NCI-H446 treated with DMSO at 0.1 percent for 48 hours (cell line): ENCODE measurements at places on chromosomes 1 and 21.

DNA sequence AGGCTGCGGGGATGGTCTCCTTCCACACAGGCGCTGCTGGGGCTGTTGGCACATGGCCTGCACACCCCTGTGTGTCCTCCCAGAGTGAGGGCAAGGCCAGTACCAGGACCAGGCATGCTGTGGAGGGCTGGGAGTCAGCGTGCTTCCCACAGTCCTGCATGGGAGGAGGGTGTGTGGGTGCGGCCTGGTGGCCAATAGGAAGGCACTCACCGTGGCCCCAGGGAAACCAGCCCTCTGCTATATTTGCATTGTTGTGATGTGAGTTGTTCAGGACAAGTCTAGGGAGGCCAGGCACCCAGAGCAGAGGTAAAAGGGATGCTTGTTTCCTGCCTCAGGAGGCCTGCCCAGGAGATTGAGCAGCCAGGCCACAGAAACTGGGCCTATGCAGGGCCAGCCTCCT is 59.5 kb downstream of the S100B start:
- no peak for DNase-seq

- DNase-seq, result no peak
Measured at GRCh38 chr1:233019778-233020325, 69.4 kb downstream of the NTPCR start.

- no peak for DNase-seq
Measured at GRCh38 chr1:103547840-103548239, 22.3 kb downstream of the RNPC3 start.

DNA sequence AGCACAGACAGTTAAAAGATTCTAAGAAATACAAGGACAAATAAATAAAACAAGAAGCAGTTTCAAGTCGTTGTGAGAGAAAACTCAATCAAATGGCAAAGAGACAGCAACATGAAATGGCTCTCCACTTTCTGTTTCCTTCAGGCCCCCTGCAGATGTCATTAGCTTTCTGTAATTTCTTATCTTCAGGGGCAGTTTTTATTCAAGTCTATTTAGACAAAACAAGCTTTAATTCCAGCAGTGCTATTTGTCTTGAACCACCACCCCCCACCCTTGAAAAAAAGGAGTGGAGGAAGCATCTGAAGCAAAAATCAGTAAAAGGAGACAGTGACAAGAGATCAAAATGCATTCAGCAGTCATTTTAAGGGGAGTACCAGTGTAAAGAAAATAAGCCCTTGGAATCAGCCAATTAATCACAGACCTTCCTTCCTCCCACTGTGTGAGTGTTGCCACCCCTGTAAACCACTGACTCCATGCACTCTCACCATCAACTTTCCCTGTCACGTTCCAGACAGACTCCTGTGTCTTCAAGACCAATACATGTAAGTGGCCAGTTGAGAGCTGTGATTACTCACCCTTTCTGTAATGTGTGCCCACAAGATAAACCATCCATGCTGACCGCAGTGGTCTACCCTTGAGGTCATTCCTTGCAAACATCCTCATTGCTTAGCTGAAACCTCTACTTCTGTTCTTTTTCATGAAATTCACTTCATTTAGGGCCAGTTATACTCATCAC is 136.1 kb upstream of the HOOK1 start:
- DNase-seq, result no peak

DNA sequence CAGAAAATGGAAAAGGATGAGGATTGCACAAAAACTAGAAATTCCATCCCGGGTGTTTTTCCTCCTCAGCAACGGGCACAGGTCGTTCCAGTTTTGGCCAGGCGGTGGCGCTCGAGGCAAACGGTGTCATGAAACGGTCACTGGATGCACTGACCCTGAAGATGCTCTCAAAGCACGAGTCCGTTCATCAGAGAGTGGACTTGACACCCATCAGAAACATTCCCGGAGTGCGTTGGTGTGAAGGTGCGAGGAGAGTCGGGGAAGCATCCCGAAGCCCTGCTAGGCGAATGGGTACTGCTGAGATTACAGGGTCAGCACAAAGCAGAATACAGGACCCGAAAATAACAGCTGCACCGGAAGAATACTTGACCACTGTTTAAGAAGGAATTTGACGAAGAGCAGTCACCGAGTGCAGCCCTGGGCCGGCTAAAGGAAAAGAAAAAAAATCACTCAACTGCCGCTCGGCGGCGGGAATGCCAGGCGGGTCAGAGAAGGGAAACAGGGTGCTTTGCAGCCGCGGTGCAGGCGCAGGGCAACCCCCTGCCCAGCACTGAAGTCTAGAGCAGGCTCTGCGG is 71.7 kb upstream of the ETS2 start:
- DNase-seq, result no peak

GRCh38 chr1:172545396-172546004 is 12.6 kb downstream of the SUCO start:
- no peak for DNase-seq

- DNase-seq, result no peak
Measured at GRCh38 chr1:52925571-52926005, 1.5 kb upstream of the SCP2 start.

DNA sequence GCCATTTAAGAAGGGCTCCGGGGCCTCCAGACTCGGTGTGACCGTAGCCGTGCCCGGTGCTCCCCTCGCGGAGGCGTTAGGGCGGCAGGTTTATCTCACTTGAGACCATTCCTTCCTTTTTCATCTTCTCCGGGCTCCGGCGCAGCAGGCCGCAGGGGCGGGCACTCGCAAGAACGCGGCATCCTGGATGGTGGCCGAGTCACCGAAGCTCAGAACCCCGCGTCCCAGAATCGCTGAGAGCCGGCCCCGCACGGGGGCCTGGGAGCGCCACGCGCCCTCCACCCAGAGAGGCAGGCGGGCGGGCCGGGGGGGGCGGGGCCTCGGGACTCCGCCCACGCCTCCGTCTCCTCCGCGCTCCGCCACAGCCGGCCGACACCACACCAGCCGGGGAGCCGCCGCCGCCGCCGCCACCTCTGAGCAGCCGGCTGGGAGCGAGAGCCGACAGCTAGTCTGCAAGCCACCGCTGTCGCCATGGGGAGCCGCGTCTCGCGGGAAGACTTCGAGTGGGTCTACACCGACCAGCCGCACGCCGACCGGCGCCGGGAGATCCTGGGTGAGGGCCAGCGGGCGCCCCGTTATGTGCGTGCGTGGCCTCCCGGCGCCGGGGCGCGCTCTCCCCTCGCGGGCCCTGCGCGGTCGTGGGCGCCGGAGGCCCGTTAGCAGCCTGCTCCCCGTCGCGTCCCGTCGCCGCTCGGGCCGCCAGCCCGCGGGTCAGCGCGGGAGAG is at the start of gene DEGS1:
DEGS1 (plus strand) TSS at position 375 of the 725 bp plus-strand sequence; CDS start at position 472, 97 bp downstream.
- DNase-seq, result peak; percentile 81

GRCh38 chr1:190478149-190479049 is 735 bp upstream of the BRINP3 start:
- peak; percentile 76 for DNase-seq

DNA sequence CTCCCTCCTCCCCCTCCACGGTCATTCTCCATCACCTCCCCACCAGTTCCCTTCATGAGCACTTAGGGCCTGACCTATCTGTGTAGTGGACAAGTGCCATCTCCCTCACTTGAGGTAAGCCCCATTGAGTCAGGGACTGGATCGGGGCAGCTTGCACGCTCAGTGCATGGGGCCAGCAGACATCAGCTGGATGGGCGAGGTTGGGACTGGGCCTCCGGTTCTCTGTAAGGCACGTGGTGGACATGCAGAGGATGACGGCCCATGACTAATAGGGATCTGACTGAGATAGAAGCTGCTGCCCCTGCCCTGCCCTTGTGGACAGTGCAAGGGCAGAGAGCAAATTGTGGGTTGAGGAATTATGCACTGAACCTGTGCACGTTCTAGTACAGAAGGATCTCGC is 120.4 kb upstream of the C1orf174 start:
- no peak for DNase-seq

GRCh38 chr1:41765152-41765551 is 153.6 kb downstream of the HIVEP3 start:
- DNase-seq, result no peak

DNA sequence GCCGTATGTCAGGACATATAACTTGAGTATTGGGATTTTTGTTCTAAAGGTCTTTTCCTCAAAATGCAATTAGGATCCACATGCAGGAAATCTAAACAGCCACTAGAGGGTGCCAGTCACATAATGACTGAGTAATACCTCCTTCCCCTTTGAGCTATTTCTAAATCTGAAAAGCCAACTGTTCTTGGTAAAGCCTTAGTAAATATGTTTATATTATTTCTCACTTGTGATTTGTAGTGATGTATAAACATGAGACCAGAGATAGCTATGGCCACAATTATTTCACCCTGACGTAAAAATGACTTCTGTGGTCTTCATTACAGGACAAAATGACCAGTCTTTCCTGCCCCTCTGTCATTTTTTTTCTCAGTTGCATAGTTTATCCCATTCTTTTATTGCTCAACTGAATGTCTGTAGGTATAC is 41.0 kb upstream of the DR1 start:
- DNase-seq, result peak; percentile 71

GRCh38 chr1:238258510-238258909 is 367.8 kb upstream of the ZP4 start:
- no peak for DNase-seq

DNA sequence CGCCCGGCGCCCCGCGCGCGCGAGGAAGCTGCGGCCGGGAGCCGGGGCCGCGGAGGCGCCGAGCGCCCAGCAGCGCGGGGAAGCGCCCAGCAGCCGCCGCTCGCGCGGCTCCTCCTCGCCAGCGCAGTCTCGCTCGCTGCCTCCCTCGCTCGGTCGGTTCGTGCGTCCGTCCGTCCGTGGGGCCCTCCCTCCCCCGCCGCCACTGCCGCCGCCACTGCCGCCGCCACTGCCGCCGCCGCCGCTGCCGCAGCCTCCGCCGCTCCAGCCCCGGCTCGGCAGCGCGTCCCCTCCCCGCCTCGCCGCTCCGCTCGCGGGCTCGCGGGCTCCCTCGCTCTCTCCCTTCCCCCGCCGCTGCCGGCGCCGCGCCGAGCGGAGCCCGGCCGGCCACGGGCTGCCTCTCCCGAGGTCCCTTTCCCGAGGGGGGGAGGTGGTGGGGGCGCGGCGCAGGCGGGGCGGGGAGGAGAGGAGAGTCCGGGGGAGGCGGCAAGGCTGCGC is at the start of gene KCND3:
KCND3 (minus strand) TSS at position 138 of the 495 bp plus-strand sequence.
- DNase-seq, result no peak

DNA sequence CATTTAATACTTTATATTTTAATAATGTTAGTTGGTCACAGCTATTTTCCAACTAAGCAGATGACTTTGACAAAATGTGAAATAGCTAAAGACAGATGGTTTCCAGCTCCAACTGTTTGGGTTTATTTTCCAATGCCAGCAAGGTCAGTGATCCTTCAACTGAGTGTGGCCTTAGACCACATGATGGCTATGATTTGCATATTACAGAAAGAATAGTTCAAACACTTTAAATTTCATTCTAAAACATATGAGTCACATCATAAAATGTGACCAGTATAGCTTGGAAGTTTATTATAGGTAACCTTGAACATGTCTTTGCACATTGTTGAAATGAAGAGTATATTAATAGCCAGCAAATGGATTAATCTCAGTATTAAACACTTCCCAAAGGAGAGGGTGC is 454.0 kb upstream of the C1orf87 start:
- no peak for DNase-seq

DNA sequence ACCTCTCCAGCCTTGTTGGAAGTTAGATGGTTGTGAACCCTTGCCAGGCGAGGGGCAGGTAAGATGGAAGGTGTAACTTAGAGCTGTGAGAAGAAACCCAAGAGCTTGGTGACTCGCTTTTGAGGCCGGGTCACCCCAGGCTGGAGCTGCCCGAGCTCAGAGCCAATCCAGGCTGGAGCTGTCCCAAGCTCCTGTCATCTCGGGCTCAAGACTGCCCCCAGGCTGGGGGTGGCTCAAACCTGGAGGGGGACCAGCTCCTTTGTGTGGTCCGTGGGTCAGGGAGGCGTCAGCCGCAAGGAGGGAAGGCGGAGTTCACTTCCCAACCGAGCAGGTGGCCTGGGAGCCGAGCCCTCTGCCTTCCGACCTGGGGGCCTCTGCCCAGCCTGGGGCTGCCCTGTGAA is 2.0 kb downstream of the HUNK start:
- no peak for DNase-seq

GRCh38 chr1:94971491-94971924 is 44.6 kb upstream of the CNN3 start:
- DNase-seq, result no peak

DNA sequence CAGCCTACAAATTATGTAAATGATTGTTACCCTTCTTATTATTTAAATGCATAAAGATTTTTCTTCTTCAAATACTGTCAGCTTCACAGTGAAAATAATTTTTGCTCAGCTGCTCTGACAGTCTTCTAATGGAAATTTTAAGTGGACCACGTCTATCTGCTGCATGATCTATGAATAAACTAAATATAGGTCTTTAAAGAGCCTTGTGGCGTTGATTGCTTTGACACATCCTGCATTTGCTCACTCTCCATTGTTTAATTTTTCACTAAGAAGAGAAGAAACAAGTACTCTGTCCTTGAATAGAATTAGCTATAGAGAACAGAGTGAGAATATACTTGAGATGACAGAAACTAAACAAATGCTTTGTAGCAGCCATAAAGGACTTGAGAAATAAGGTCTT is 826.1 kb downstream of the MRPL39 start:
- DNase-seq, result no peak

- no peak for DNase-seq
Measured at GRCh38 chr1:48996311-48996710, 219.6 kb upstream of the BEND5 start.

- no peak for DNase-seq
Measured at GRCh38 chr1:15833069-15833679, 14.3 kb upstream of the SPEN start.

DNA sequence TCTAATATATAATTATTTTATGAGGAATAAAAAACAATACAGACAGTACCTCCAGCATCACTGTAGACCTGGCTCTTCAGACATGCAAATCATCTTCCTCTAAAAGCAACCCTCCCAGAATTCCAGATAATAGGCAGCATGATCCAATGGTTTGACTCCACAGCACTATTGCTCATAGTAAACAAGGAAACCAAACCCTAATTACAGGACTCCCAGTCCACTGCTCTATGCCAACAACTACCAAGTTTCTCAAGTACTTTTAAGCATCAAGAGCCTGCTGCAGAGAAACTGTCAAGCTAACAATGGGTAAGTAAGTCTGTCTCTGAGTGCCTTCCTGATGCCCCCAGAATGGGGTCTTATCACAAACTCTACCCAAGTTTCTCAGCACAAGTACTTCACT is 57.2 kb downstream of the EYA3 start:
- DNase-seq, result no peak

DNA sequence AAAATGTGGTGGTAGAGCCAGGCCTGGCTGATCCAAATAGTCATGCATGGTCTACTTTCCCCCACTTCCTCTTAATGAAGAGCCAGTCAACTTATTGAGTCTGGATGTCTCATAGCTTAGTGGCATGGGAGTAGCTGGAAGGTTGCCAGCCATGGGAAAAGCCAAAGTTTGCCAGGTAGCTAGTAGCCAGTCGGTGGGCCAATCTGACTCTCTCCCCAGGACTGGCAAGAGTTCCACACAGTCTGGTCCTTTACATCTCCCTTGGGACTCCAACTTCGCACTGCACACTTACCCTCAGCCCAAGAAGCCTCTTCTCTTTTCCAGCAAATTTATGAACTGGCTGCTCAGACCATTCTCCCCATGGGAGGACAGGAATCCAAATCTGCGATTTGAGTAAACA is 8.3 kb downstream of the WARS2 start:
- peak; percentile 99 for DNase-seq

- no peak for DNase-seq
Measured at GRCh38 chr21:28991861-28992525, 684 bp downstream of the LTN1 start.

- no peak for DNase-seq
Measured at GRCh38 chr21:44306936-44307704, 7.3 kb downstream of the PFKL start.
